Activated naive CD8-positive, alpha-beta T cell treated with anti-CD3 and anti-CD28 coated beads, Interleukin-2, amount 50 U/mL, for 16 hours (primary cell): ENCODE measurements at places on chromosomes 2 and 18.

- no peak for DNase-seq
These were observed 638.4 kb upstream of the POU3F3 start for GRCh38 chr2:104215269-104216161.

- no peak for DNase-seq
These were observed 2.2 kb downstream of the RBM45 start for GRCh38 chr2:178114462-178114861.

DNA sequence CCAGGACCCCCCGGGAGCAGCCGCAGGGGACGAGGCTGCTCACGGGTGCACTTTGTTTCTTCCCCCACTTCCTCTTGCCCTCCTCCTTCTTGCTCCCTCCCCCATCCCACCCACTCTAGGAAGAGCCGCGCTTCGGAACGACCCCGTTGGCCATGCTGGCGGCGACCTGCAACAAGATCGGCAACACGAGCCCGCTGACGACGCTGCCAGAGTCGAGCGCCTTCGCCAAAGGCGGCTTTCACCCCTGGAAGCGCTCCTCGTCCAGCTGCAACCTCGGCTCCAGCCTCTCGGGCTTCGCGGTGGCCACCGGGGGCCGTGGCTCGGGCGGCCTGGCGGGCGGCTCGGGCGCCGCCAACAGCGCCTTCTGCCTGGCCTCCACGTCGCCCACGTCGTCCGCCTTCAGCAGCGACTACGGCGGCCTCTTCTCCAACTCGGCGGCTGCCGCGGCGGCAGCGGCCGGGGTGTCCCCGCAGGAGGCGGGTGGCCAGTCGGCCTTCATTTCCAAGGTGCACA is 1.3 kb downstream of the SP9 start:
- DNase-seq: no peak

DNA sequence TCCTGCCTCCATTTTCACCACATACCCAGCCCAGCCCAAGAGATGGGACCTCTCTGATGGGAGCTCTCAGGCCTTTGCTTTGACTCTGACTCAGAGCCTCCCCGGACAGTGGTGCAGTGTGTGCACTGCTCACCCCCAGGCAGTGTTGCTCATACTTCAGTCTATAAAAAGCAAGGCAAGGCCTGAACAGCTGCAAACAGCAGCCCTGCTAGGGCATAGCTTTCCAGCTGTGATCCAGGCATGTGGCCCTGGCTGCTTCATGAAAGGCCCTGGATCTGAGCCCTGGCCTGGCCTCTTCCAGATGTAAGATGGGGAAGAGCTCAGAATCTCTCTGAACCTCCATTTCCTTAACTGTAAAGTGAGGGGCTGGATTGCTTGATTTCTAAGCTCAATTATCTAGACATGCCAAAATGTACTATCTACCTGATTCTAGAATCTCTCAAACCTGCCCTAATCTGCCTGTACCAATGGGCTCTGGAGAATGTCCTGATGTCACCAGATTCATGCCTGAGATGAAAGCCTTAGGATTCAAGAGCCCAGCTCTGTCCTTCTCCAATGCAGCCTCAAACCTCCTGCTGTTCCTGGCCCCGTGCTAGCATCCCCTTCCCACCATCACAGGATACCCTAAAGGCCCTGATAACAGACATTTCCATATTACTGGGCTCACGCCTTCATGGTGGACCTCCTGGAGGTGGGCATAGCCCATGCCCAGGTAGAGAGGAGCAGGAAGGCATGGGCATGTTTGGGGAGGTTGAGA is 206.9 kb downstream of the ARL4C start:
- no peak for DNase-seq

DNA sequence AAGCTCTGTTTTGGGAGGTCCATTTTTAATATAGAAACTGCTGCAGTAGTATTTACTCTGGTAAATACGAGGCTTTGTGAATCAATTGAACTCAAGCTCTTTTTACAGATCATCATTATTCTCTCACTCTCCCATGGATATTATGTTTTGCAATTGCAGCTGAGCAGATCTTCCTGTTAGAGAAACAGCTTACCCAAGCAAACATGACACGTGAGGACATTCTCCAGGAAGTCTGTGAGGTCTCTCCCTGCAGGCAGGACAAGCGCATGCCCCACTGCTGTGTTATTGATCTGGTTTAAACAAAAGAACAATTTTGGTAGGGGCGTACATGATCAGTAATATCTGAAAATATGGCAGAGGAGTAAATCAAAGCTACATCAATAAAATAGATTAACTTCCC is 72.1 kb downstream of the COL6A3 start:
- no peak for DNase-seq
